ENCODE measurements at places on chromosomes 2 and 18.

DNA sequence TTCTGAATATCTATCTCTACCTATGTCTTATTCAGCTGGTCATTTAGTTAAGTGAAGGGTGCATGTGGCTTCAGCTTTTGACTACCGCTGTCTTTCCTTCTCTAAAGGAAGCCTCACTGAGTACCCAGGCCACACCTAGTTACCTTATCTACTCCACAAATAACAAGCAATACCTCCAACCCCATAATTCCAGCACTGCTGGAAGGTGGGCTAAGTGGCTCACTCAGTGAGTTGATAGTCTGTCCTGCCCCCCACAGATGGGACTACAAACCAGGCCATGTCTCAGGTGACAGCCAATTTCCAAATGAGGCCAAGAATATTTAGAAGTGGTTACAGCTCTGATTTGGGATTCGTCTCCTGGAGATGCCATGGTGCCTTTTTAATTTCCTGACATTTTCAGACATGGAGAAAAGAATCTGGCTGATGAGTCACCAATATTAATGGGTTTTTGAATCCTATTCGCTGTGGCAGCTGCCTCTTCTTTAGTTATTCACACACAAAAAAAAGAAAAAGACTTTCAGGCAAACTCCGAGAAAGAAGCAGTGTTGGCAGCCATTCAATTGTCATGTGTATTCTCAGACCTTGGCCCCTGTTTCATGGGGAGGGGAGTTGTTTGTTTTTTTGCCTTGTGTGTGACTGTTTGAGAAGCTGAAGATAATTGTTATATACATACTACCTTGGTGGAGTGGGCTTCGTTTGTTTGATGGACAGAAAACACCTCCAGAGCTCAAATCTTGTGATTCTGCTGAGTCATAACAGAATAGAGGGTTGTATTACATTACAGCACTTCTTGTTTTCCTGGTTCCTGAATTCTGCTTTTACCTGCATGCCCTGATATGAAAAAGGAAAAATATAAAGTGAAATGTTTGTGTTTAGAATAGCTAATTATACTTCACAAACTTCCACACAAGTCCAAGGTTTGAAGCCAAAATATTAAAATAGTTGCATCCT lies 64.2 kb downstream of the SCG2 start:
- DNase-seq: no peak

- DNase-seq: peak; percentile 32
Observed at GRCh38 chr2:54497763-54498680, 41.9 kb downstream of the SPTBN1 start.

DNA sequence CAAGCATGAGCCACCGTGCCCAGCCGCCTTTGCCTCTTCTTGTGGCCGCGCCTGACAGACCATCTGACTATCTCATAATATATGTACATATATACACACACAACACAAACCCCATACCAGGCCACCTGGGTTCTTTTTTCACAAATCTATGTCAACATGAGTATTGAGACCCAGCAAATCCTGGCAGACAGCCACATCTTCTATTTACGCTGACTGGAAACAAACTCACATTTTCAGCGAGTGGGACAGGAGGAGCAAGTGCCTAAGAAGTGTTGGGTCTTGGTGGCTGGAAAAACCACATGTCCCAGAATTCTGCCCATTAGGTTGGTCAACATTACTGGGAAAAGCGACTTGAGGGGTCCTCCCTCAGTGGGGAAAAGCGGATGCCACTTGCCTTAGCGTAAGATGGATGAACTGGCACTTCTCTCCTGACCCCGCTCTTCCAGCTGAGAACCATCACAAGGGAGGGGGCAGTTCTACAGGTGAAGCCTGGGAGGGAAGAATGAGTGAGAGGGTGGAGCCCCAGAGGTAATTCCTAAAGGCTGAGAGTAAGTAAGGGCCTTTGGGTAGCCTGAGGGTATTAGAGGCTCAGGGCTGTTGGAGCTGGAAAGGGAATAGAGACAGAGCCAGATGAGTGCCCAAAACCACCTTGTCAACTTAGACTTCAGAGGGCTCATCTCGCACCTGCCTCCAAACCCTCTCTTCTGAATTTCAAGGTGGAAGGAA lies 1.9 kb downstream of the SCYGR3 start:
- no peak for DNase-seq

DNA sequence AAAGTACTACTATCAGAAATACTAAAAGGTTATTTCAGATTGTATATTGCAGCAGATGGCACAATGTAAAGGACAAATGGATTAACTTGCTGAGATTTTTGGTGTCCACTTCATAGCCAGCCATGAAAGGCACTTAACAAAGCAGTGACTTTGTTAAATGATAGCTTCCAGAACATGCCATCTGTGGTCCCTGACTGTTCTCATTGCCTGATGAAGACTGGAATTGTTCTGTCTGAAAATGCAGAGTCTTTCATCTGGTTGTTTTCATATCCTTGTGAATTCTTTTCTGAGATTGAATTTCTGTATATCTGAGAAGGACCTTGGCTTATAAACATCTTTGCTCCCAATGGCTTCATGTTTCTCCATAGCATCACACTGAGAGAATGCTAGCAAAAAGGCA lies 44.4 kb upstream of the LRRTM1 start:
- no peak for DNase-seq

- DNase-seq: peak; percentile 73
Observed at GRCh38 chr2:208134928-208135586, 5.4 kb upstream of the CRYGC start.

GRCh38 chr2:126953483-126953882 lies 54.8 kb downstream of the TEX51 start:
- DNase-seq: no peak

GRCh38 chr2:238299803-238300202 lies 11.4 kb upstream of the PER2 start:
- DNase-seq: no peak

DNA sequence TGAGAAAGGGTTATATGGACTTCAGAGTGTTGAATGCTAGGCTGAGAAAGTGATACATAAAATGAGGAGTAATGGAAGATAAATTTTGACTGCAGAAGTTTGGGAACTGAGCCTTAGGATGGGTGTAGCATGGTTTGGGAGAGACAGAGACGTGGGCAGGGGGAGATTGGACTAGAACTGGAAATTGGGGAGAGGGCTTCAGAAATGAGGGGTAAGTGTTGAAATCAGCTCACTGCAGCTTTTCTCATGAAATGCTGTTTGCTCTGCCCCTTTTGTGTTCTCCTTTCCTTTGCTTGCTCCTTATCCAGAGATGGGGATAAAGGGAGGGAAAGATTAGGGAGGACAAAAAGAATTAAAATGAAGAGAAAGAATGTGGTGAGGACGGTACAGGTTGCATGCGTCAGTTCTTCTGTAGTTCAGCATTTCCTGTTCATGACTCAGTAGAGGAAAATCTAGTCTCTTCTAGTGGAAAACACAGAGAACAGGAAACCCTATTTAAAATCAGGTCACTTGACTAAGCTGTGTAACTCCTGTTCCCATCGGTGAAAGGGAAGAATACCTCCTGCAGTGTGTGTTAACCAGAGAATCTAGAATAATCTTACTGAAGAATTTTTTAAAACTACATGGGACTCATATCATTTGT lies 105.6 kb downstream of the CRIM1 start:
- DNase-seq: peak; percentile 14

DNA sequence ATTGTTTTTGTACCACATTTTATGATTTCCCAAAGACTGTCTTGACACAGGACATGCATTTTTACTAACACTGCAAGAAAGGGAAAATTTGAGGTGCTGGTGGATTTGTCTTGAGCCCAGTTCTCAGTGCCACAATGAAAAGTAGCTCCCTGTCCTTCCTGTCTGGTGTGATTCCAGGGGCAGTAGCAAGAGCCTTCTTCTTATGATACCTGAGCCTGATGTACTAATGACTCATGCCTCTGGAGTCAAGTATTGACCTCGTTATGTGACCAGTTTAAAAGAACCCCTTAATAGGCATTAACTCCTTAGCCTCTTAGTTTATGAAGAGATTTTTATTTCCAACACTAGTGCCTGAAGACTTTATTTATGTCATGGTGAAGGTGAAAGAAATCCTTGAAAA lies 728.6 kb downstream of the SLC4A3 start:
- no peak for DNase-seq

DNA sequence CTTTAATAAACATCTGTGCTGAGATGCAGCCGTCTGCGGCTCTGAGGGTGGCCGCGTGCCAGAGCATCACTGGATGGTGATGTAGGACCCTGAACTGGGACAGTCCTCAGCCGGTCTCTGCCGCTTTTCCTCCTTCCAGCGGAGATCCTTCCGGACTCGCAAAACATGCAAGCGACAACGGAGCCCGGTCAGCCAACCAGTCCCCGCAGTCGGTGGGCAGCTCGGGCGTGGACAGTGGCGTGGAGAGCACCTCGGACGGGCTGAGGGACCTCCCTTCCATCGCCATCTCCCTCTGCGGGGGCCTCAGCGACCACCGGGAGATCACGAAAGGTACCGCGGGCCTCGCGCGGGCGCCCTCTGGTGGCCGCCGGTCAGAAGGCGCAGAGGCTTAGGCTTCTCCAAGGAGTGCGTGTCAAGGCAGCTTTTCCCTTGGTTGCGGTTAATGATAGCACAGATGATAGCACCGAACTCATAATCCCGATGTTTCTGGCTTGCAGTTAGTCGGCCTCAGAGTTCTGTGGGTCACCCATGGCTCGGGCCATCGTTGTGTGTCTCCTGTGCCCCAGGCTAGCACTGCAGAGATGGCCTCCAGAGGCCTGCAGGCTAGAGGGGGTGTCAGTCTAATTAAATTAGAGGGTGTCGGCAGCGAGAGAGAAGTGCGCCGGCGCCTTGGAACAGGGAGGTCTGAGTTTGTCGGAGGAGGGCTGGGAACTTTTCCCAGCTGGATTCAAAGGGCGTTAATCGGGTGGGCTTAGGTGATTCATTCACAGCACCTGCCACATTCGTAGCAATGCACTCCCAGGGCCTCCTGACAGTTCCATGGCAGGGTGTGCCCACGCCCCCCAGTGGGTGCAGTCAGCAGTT lies 38.5 kb downstream of the LPIN1 start:
- peak; percentile 45 for DNase-seq

- peak; percentile 98 for DNase-seq
Observed at GRCh38 chr2:68441179-68441993, 25.7 kb downstream of the FBXO48 start.

DNA sequence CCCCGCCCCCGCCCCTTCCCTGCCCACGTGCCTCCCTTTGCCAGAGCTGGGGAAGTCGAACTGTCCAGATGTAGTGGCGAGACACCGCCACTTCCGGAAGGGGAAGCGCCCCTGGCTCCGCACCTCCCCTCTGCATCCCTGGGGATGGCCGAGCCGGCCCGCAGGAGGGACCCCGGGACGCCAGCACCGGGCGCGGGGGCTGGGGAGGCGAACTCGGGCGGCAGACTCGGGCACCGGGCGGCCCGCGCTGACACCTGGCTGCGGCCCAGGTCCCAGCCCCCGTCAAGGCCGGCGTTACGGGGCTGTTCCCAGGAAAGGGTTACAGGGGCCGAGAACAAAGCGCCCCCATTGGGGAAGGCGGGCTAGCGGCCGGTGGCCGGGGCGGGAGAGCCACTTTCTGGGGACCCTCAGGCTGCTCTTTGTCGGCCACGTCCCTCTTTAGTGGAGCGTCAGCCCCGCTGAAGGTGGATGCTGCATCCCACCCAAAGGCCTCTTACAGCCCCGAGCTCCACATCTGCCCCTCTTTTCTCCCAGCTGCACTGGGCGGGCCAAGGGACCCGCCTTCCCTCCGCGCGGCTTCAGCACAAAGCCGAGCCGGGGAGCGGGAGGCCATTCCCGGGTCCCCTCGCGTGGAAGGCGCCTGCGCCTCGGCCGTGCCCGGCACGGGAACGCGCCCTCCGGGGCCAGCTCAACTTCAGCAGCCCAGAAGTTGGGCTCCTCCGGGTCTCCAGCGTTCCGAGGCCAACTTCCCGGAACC lies 1.3 kb downstream of the SDC1 start:
- peak; percentile 45 for DNase-seq

DNA sequence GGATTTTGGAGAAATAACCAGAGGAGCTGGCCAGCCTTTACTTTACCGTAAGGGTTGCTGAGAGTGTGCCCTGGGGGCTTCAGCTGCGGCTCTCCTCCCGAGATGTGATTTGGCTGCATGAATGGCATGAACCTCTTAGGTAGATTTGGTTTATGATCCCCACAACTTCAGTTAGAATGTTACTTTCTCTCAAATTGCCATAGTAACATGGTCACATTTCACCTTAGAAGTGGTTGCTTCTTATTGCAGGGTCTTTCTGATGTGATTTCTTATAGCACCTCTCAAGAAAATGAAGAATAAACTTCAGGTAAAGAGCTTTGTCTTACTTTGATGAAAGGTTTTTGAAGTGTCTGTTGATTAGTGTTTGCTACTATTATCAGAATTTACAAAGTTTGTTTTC lies 5.6 kb downstream of the PLCL1 start:
- DNase-seq: no peak

DNA sequence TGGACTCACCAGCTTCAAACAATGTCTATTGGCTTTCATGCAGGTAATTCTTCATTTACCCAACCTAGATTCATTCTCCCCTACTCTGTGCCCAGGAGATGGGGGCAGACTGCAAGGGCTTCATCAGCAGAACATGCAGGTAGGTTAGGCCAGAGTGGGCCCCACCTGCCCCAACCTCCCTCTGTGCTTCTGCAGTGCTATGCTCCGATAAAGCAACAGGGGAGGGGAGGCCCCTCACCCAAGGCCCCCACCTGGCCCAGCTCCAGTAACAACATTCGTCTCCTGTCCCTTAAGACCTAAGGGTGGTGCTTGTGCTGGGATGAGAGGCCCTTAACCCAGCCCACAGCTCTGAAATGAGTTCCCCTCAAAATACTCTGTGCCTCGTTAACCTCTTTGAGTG lies 16.7 kb upstream of the GYPC start:
- DNase-seq: no peak

GRCh38 chr2:231335591-231335990 lies 59.9 kb upstream of the B3GNT7 start:
- no peak for DNase-seq

DNA sequence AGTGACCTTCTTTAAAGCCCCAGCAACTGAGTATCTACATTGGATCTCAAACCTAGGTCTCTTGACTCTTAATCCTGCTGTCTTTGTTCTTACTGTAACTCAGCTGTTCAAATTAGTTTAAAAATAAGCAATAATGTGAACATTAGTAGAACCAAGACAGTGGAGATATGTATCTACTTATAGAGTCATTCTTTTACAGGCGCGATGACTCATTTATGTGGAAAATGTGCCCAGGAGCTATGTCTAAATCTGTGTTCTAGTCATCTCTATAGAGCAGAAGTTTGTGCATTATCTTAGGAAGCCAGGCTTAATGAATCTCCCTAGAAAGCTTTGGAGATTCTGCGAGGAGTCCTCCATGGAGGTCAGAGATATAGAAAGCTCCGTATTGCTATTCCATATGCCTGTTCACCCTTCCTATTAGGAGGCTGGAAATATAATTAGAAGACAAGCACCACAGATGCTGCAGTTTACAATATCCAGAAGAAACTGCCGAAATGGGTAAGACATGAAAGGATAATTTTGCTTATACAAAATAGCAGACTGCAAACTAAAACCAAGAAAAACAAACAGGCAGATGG lies 211.6 kb downstream of the TRIB2 start:
- peak; percentile 2 for DNase-seq
